ENCODE measurements at places on chromosomes 16 and 17. TPM values are rescaled to one million over a fixed set of nuclear protein-coding genes. Genes with fewer than 3 reads are reported as not detected.

Gene ERBB2
- 85.2 TPM for total RNA-seq

Gene NPW
- total RNA-seq = not detected

Gene MAP3K14
- total RNA-seq = 12.5 TPM

Gene GINS3
- 4.0 TPM for total RNA-seq

Gene CLDN9
- 1.2 TPM for total RNA-seq

Gene KRT32
- not detected for total RNA-seq

Gene RNF157
- total RNA-seq = 2.6 TPM

Gene KATNIP
- total RNA-seq = 18.9 TPM

Gene SDR42E2
- not detected for total RNA-seq

Gene HS3ST6
- total RNA-seq = not detected

Gene KRTAP1-1
- not detected for total RNA-seq

Gene TP53TG3
- not detected for total RNA-seq

Gene HSD17B1
- 0.53 TPM for total RNA-seq

Gene SNRNP25
- total RNA-seq = 52.0 TPM

Gene RBFOX1
- 82.9 TPM for total RNA-seq

Gene FGF11
- 4.6 TPM for total RNA-seq

Gene NME2
- 277 TPM for total RNA-seq

Measured in heart right ventricle (tissue), 16 donors.